COR-L47 (cell line): ENCODE measurements at places on chromosomes 5 and 9.

DNA sequence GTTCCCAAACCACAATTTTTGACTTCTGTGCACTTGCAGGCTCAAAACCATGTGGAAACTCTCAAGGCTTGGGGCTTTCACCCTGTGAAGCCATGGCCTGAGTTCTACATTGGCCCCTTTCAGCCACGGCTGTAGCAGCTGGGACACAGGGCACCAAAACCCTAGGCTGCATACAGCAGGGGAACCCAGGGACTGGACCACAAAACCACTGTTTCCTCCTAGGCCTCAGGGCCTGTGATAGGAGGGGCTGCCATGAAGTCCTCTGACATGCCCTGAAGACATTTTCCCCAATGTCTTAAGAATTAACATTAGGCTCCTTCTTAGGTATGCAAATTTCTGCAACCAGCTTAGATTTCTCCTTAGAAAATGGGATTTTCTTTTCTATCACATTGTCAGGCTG lies 312.1 kb upstream of the TUSC1 start:
- no peak for DNase-seq

- DNase-seq = no peak
Observed at GRCh38 chr5:89968958-89969381, 440.6 kb downstream of the CETN3 start.

GRCh38 chr5:180718810-180719453 lies 20.9 kb downstream of the OR2Y1 start:
- DNase-seq = no peak

DNA sequence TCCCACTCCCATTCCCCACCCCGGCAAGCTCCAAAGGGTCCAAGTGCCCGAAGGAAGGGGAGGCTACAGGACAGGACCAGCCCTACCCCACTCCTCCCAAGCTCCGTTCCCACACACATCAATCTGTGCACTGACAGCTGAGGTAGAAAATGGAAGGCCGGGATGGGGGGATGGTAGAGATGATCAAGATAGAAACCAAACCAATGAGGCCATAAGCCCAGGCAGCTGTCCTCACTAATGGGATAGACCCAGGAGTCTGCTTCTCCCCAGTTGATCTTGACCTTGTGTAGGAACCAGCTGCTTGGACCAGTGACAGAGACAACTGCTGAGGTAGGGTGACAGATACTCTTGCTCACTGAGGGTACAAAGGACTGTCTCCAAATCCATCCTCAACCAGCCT lies 38.6 kb downstream of the B4GALT1 start:
- DNase-seq = no peak

GRCh38 chr9:137277329-137278041 lies at the start of gene TOR4A:
TOR4A (plus strand) TSS chr9:137277726; CDS start chr9:137278690, 964 bp downstream.
- no peak for DNase-seq

DNA sequence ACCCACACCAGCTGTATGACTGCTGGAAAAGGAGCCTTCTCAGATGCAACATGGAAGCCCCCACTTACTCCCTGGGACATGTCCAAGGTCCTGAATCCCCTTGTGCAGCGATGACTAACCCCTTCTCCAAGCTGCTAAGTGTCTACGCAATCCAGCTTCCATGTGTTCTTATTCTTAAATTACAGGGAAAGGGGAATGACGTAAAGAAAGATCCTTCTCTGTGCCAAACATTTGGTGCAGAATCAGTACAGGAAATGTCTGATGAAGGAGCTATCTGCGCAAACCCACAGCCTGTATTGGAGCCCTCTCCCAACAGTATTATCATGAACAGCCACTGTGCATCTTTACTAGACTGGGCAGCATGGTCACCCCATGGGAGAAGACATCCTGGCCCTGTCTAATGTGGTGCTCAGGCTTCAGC lies 183.2 kb downstream of the FRMD3 start:
- DNase-seq = no peak

- DNase-seq = no peak
Observed at GRCh38 chr5:176674799-176675198, 27.5 kb downstream of the TSPAN17 start.

DNA sequence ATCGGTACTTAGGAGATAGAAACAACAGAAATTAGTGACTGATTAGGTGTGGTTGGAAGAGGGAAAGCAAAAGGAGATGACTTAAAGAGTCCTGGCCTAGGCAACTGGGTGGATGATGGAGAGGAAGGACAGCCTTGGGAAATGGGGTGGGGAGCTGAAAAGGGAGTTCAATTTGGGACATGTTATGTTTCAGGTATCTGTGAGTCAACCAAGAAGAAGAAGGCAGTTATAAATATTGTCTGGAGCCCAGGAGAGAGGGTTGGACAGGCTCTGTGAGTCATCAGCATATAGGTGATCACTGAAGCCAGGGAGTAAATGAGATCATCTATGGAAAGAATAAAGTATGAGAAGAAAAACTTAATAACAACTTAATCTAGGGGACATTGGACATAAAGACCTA lies 357.7 kb downstream of the NPR3 start:
- no peak for DNase-seq

GRCh38 chr5:168471785-168472184 lies 14.5 kb upstream of the RARS1 start:
- DNase-seq = no peak

DNA sequence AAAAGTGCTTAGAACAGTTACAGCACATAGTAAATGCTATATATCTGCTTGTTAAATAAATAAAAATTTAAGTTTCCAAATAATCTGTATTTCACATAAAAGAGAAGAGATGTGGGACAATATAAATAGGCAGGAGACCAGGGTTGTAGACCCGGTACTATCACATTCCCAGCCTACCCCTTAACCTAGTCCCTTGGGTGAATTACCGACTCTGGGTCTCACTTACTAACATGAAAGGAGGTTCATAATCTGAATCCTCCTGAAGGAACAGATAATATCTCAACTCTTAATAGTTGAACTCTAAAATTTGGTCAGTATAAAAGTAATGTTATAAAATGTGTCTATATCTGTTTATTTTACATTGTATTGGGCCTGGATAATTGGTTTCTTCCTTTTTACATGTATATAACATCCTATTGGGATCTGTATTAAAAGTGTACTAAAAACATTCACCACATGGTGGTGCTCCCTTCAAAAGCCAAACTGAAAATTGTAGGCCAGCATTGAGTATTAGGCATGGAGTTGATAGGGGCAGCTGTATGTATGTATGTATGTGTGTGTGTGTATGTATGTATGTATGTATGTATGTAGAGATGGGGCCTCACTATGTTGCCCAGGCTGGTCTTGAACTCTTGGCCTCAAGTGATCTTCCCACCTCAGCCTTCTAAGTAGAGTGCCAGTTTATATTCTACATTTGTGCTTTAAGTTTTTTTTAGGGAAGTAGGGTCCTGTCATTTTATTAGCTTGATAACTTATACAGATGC lies 64.2 kb upstream of the ABL1 start:
- peak; percentile 20 for DNase-seq

GRCh38 chr5:53219174-53219573 lies 109.6 kb upstream of the MOCS2 start:
- no peak for DNase-seq

GRCh38 chr9:69605406-69605805 lies 66.8 kb downstream of the APBA1 start:
- DNase-seq = peak; percentile 32

DNA sequence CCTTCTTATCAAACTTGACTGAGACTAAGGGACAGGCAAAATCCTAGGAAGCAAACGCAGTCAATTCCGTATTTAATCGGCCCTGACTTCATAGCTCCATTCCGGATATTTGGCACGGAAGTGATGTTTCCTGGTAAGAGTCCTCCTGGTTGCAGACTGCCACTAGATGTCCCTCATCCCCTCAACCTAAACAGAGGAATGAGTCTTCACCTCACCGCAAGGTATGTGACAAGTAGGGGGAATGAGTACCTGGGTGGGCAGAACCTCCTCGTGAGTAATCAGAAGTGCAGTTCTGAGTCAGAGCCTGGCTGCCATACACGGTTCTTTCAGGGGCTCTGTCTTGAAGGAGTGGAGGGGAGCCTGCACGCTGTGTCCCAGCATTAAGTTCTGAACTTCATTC lies 173.6 kb downstream of the MUSK start:
- DNase-seq = no peak

- no peak for DNase-seq
Observed at GRCh38 chr5:133220851-133221674, 169.2 kb downstream of the HSPA4 start.

DNA sequence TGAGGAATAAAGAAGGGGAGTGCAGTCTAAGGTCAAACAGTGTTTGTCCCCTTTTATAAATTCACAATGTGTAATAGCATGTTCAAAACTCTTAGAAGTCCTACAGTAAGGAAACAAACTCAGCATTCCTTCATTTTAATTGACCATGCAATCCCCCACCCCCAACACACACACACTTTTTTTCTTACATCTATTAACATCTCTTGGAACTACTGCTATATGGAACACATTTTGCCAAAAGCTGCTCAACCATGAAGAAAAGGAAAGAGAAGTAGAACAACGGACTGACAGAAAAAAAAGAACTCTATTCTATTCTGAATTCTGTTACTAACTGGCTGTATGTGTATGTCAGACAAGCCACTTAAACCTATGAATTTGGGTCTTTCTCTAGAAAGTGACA lies 2.8 kb upstream of the CTNNAL1 start:
- DNase-seq = no peak

GRCh38 chr5:39201160-39201780 lies 18.1 kb downstream of the FYB1 start:
- DNase-seq = no peak

DNA sequence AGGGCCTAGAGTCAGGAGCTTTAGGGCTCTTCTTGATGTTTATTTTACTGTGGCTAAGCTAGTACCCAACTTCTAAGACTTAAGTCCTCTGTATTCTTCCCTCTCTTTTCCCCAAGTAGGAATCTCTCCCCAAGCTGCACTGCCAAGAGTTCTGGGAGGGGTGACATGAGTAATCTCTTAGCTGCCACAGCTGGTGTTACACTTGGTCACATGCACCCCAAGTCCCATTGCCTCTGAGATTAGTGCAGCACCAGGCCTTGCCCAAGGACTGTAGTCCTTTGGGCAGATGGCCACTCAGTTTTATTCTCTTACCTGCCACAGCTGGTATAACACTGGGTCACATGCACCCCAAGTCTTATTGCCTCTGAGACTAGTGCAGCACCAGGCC lies 114.7 kb upstream of the RIOK2 start:
- DNase-seq = no peak

GRCh38 chr9:34620061-34620994 lies at the start of gene DCTN3:
DCTN3 (minus strand) TSS chr9:34620495; CDS start chr9:34620464, 31 bp downstream.
- peak; percentile 97 for DNase-seq

GRCh38 chr9:8781458-8781857 lies 981.9 kb upstream of the DMAC1 start:
- no peak for DNase-seq

DNA sequence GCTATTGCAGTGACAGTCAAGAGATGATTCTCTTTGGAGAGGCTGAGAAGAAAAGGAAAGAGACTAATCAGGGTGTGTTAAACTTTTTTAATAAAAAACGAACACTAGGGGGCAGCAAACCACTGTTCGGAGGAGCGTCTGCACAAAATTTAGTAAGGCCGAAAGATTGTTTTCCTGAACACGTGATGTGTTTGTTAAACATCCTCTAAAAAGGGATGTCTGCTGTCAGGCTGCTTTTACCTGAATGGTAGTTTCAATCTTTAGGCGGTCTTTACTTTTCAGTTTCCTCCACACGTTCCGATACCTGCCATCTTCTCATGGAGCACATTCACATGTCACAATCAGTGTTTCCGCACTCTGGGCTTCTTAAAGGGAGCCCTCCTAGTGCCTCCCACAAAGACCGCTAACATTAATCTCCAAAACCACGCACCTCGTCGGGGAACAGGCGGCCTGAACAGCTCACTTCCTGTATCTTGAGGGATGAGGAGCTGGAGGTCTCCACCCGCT lies 125.2 kb downstream of the GPBP1 start:
- peak; percentile 74 for DNase-seq

- DNase-seq = no peak
Observed at GRCh38 chr5:93571114-93571949, 9.7 kb downstream of the NR2F1-AS1 start.

DNA sequence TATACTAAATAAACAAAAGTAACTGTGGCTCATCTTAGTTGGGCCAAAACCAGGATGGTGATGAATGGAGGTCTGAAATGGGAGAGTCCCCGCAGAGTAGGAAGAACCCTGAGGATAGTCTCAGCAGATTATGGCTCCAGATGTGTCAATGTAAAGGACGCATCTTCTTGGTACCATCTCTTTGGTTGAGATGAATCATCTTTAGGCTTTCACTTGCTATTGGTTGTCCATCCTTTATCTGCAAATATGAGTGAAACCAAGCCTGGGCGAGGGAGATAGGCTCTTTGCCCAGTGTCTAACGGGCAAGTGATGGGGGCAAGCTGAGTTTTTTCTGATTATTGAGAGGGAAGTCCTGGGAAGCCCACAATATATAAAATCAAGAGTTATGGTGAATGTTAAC lies 19.4 kb upstream of the LCP2 start:
- no peak for DNase-seq

DNA sequence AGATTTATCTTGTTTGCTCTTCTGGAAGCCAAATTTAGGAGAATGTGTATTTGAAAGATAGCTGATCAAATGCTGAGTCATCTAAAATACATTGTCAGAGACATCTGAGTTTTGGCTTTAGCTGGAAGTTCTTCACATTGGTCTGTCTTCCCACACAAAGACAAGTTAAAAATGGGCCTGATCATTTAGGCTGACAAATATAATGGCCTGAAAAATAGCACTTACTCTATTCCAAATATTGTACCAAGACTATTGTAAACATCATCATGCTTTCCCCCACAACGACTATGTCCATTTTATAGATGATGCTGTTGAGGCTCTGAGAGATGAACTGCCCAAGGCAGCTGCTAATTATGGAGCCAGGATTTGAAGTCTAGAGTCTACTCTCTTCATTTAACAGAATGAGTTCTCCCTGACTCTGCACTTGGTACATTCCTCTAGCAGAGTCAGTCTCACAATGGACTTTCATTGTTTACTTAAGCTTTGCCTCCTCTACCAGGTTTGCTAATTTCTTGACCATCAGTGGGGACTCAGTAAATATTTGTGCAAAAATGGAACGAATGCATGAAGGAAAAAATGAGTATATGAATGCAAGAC lies 619.4 kb upstream of the KLF4 start:
- DNase-seq = no peak

DNA sequence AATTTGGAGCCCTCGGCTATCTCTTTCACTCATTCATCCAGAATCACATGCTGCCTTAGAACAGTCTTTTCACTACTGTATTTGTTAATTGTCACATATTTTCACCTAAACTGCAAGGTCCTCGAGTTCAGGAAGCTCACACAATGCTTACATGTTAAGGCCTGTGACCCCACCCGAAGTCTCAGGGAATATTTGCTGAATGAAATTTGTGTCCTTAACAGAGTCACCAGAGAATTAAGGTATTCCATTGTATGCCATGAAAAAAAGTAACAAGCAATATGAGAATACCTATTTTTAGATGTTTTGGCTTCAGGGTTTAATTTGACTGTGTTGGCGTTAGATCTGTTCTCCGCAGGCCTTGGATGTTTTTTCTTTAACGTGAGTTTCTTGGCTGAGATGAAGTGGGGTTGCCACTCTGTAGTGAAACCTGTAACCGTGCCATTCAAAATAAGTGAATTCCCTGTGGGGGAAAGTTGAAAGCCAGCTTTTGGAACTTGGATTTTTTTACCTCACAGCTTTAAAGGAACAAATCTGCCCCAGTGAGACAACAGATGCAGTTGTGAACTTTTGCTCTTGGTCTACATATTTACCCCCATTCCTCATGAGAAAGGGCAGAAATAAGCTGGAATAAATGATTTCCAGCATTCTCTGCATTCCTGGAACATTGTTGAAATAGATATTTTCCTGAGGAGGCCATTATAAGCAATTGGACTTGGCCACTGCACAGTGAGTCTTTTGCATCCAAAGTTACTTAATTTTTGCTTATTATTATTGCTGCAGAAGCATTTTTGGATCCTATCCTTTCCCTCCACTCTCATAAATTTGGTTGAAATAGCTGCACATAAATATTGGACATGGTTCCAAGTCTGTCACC lies 35.9 kb upstream of the FBP1 start:
- no peak for DNase-seq
